ENCODE measurements at places on chromosomes 7 and 10.

DNA sequence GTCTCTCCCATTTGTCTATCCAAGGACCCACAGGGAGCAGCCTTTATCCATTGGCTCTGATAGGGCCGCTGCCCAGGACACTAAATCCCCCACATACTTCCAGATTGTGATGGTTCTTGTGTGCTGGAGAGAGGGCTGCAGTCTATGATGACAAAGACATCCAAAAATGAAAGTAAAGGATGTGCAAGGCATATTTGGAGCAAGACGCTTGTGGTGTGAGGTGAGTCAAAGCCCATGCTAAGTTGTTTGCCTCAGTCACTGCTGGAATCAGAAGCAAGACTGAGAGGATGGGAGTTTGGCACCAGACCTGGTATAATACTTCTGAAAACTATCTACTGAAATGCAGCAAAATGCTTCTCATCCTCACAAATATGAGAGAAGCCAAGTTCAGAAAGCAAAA, 22.7 kb downstream of the ZNF22 start:
- no peak for DNase-seq

GRCh38 chr10:131818510-131819234, 82.1 kb upstream of the PPP2R2D start:
- DNase-seq: no peak

DNA sequence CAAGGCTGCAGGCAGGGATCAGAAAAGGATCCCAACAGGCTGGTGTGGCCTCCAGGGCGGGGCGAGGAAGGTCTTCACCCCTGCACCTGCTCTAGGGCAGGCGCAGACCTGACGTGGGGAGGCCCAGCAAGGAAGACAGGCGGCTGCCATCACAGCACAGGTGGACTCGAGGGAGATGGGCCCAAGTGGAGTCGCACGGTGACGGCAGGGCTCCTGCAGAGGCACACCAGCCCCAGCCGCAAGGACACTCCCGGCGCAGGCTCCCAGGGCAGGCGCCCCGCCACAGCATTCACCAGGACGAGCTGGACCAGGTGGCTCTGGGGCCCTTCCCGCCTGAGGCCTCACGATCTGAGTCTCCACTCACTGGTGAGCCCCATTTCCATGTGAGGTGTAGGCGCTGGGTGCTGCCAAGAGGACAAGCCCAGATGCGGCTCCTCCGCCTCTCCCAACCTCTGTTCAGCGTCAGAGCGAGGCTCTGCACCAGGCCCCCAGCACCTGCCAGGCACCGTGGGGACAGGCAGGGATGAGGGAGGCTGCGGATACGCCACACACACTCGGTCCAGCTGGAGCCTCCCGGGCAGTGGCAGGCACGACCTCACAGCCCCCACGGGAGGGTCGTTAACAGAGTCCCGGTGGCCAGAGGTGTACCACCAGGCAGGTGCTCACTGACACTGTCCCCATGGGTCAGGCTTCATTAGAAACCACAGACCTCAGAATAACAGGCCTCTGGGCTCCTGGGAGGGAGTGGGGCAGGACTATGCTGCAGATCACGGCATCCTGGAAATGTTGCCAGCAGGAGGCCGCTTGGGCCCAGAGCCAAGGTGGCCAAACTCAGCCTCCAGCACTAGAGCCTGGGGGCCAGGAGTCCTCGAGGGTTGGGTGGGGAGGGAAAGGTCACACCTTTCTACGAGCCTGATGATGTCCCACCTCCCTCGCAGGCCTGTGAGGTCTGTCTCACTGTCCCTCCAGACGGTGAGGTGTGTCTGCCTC, 111.6 kb downstream of the MAD1L1 start:
- DNase-seq: no peak

GRCh38 chr7:151093748-151094147, 7.5 kb downstream of the AGAP3 start:
- no peak for DNase-seq

- no peak for DNase-seq
Measured at GRCh38 chr7:17256375-17256774, 42.1 kb upstream of the AHR start.

Data from stimulated activated naive CD4-positive, alpha-beta T cell (primary cell).